Neural crest cell (in vitro differentiated cells): ENCODE measurements at places on chromosomes 5 and 9.
A peak's percentile ranks its signal among the peaks of the same experiment; 100 is the strongest.

- peak; percentile 73 for DNase-seq
These were observed 34.3 kb upstream of the RPS23 start for GRCh38 chr5:82312373-82312856.

- DNase-seq = no peak
These were observed 571.3 kb upstream of the CLINT1 start for GRCh38 chr5:158430166-158430797.

- no peak for DNase-seq
These were observed 409.5 kb upstream of the ITGA1 start for GRCh38 chr5:52378237-52378636.

- DNase-seq = no peak
These were observed 151.1 kb downstream of the ARL15 start for GRCh38 chr5:54159153-54159892.

- no peak for DNase-seq
These were observed 7.4 kb upstream of the RNF183 start for GRCh38 chr9:113310538-113310937.

DNA sequence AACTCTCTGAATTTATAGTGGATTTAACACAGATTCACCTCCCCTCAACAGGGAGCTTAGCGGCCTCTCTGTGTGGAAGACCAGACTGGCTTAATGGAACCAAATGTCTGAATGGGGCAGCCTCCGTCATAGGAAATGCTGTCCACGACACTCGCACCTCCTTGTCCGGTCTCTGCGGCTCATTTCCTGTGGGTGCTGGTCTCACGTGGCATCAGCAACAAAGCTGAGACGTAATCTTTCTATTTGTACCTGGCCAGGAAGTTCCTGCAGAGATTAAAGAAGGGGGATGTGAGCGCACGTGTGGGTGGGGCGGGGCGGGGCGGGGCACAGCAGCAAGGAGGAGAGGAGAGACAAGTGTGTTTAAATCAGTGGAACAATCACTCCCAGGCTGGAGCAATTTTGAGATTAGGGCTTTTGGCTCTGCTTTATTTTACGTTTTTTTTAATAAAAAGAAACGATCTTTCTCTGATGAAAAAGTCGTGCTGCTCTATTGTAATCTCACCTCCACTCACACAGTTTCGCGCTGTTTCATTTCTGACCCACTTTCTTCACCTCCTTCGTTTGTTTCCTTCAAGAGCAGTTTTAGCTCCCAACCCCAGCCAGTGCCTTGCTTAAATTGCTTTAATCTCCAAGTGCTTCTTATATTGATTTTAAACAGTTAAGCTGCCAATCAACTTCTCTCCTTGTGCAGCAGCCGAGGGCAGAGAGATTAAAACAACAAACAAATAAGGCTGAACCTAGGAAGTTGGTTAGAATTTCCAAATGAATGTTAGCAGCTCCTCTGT is 132.2 kb upstream of the ASTN2 start:
- no peak for DNase-seq

GRCh38 chr9:109481856-109482255 is 16.3 kb downstream of the PTPN3 start:
- no peak for DNase-seq

DNA sequence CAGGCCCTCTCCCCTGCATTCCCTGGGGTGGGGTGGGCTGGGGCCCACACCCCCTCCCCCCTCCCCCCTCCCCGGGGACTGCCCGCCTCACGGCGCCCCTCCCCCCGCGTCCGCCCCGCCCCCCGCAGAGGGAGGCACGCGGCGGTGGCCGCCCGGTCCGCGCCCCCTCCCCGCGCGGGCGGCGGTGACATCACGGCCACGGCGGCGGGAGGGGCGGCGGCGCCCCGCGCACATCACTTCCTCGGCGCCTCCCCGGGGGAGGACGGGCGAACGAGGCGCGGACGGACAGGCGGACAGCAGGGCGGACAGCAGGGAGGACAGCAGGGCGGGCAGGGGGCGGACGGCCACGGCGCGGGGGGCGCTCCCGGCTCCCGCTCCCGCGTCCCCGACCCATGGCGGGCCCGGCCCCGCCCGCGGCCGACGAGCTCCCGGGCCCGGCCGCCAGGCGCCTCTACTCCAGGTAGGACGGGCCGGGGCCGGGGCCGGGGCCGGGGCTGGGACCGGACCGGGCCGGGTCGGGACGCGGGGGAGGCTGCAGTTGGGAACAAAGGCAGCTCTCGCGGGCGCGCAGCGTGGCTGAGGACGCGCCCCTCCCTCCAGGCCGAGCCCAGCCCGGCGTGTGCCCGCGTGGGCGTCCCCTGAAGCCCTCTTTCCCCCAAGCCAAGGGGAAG is at the start of gene GPSM1:
Gene GPSM1, plus strand, starts transcription at position 236 of the 671 bp plus-strand sequence. Its CDS starts 157 bp downstream, at position 393.
- no peak for DNase-seq

GRCh38 chr5:173538018-173538417 is 78.4 kb downstream of the BOD1 start:
- no peak for DNase-seq

GRCh38 chr9:13431692-13432091 is 152.2 kb upstream of the MPDZ start:
- DNase-seq = no peak

GRCh38 chr9:23011669-23012068 is 565.0 kb downstream of the DMRTA1 start:
- no peak for DNase-seq
